ENCODE measurements at places on chromosomes 5 and 9. TPM values are rescaled to one million over a fixed set of nuclear protein-coding genes. Genes with fewer than 3 reads are reported as not detected.
A peak's percentile ranks its signal among the peaks of the same experiment; 100 is the strongest.

The PRXL2C gene
- 23.3 TPM for total RNA-seq

DNA sequence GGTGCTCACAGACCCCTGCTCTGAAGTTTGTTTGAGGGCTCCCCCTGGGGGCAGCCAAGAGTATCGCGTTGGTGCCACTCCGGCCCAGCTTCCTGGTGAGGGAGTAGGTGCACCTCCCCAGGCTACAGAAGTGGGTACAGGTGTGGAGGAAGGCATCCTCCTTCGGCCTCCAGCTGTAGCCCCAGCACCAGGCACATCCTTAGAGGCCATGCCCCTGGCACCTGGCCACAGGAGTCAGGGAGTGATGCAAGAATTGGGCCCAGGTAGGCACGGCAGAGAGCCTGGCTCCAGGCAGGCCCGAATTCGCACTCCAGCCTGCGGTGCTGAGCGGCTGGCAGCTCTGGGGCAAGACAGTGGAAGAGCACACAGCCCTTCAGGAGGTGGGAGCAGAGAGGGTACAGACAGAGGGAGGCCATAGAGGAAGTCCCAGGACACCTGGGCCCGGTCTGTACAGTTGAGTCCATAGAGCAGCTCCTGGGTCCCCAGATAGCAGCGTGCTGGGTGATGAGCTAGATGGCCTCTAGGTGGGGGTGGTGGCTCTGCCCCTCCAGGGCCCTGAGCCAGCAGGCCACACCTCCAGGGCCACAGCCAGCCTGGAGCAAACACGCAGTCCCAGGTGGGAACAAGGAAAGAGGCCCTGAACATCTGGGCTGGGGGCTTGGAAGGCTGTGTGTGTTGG, 2.4 kb downstream of the SAPCD2 start:
- peak; percentile 73 for DNase-seq

- no peak for DNase-seq
Observed at GRCh38 chr9:88949961-88950340, 41.3 kb upstream of the S1PR3 start.

GRCh38 chr9:134060546-134060945, 7.3 kb downstream of the BRD3 start:
- DNase-seq, result no peak

GRCh38 chr5:144318011-144318410, 147.3 kb downstream of the KCTD16 start:
- no peak for DNase-seq

Measured in myocyte (in vitro differentiated cells).